ENCODE measurements at places on chromosomes 5 and 9.

- DNase-seq = no peak
Measured at GRCh38 chr5:134046801-134047686, 42.3 kb upstream of the VDAC1 start.

GRCh38 chr9:113376634-113377567, at the start of gene HDHD3:
Gene HDHD3 (minus strand): TSS chr9:113376986. CDS start chr9:113374354, 2,632 bp downstream.
- peak; percentile 65 for DNase-seq

GRCh38 chr9:13971966-13972655, 341.8 kb downstream of the NFIB start:
- no peak for DNase-seq

DNA sequence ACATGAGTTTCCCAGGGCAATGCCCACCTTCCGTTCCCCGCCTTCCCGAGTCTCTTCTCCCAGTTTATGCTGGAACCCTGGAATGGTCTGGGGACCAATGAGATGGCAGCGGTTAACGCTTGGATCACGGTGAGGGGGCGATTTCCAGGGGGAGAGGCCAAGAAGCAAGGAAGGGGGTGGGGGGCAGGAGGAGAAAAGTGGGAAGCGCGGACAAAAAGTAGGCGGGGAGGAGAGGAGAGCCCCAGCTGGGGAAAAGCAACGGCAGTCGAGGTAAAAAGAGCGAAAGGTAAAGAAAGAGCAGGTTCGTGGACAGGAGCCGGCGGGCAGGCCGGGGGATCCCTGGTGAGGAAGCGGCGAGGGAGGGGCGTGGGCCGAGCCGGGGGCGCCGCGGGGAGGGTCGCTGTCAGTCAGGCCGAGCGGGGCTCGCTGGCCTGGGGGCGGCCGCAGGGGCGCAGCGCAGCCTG, 508 bp upstream of the SNCAIP start:
- DNase-seq = no peak

DNA sequence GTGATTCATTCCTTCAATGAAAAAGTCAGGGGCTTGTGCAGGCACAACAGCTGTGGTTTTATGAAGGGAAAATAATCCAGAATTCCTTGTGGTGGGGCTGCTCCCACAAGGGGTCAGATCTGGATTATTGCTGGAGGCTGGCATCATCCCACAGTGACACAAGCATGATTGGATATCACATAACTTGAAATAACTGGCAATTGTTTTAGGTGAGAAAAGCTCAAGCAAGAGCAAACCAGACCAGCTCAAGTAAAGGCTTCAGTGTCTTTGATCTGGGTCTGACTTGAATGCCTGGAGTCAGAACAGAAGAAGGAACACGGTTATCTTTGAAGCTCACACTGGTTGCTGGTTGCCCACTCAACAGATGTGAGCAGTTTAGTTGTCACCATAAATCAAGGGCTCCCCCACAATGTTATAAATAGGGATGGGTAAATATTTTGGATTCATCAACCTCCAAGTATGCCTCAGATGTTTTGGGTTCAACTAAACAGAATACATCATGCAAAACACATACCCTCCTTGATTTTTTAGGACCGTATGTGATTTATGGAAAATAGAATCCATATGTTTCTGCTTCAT, 3.1 kb upstream of the ZNF474 start:
- no peak for DNase-seq

GRCh38 chr9:19180991-19181390, 49.5 kb upstream of the DENND4C start:
- DNase-seq = no peak

GRCh38 chr5:149429839-149430721, 51.0 kb upstream of the IL17B start:
- DNase-seq = no peak

DNA sequence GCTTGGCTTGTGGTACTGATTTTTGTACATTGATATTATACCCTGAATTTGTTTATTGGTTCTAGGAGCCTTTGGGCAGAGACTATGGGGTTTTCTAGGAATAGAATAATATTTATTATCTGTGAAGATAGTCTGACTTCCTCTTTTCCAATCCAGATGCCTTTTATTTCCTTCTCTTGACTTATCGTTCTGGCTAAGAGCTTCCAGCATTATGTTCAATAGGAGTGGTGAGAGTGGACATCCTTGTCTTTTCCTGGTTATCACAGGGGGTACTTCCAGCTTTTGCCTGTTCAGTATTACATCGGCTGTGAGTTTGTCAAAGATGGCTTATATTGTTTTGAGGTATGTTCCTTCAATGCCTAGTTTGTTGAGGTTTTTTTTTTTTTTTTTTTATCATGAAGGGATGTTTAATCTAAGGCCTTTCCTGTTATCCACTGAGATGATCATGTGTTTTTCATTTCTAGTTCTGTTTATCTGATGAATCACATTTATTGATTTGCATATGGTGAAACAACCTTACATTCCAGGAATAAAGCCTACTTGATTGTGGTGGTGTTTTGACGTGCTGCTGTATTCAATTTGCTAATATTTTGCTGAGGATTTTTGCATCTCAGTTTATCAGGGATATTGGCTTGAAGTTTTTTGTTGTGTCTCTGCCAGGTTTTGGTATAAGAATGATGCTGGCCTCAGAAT, 77.5 kb downstream of the CERT1 start:
- DNase-seq = no peak

DNA sequence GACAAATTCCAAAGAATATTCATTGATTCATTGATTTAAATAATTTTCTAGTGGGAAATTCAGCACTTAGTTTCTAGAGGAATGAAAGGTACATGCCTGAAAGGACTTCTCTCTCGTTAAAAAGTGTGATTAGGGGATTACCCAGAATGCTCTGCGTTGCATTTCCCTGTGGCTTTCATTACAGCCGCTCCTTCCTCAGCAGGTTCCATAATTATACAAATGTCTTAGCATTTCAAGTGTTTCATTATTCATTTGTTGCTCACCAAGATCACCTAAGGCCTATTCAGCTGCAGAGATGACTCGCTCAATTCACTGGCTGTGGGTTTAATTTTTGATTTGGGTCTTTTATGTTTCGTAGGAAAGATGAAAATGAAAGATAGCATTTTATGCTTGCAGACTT, 52.8 kb downstream of the SPATA31C2 start:
- DNase-seq = no peak

GRCh38 chr9:124594673-124595072, 87.5 kb upstream of the NR5A1 start:
- DNase-seq = no peak

DNA sequence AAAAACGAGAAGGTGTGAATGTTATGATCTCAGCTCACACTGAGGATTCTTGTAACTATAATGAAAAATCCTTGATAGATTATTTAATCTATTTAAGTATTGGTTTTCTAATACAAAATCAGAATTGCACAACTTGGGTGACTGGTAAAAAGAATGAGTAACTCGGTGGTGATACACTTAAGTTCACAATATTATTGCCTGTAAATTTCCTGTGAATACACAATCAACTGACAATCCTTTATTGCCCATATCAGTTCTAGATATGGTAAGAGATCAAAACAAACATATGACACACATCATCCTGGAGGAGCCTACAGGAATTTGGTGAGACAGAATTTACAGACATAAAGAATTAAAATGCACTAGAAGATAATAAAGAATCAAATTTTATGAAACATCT, 14.1 kb upstream of the LURAP1L start:
- no peak for DNase-seq

DNA sequence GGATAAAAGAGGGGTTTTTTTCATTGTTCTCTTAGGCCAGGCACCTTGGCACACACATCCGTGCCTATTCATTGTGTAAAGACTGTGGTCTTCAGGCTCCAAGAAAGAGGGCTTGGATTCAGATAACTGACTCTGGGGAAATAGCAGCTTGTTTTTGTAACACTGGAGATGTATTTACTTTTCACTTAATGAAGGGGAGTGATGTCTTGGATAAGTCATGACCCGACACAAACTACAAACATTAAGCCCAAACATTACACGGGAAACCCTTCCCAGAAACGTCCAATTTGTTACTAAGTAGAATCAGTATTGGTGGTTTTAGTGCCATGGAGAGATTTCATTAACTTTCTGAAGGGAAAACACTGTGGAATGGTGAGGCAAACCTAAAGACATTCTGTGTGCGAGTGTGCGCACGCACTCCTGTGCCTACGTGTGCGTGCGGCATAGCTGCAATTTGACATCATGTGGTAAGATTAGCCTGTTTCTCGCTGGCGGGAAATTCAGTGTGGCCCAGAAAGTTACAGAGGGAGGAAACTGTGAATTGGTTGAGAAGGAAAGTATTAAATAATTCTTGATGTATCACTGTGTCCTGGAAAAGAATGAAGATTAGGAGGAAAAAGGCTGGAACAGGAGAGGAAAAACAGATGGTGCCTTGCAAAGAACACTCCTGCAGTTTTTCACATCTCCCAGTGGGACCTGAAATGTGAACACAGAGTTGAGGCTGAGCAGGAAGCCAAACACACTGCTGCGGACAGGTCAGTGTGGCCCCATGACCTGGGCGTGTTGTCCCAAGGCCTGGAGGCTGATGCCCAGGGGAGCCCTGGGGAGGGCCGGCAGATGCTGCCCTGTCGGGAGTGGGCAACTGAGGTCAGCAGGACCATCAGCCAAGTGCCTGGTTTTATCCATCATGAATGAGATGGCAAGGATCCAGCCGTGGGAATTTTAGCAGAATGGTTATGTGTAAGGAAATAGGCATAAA, 108.5 kb downstream of the GAS1 start:
- DNase-seq = no peak

GRCh38 chr5:103919506-103919905, 356.9 kb upstream of the NUDT12 start:
- DNase-seq = no peak

DNA sequence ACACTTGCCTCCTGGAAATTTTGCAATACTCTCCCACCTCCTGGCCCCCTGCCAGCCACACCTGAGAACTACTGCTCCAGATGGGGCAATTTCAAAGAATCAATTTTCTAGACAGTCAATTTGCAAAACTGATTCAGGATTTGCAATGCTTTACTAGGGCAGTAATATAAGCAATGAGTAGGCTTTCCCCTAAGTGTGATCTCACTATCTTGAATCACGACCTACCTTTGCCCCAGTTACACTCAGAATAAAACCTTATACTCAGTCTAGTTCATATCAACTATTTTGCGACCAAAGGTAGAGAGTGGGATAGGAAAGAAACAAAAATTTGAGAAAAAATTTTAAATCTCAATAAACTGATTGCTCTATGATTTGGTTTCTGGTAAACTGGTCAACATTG, 54.4 kb downstream of the DROSHA start:
- DNase-seq = no peak

DNA sequence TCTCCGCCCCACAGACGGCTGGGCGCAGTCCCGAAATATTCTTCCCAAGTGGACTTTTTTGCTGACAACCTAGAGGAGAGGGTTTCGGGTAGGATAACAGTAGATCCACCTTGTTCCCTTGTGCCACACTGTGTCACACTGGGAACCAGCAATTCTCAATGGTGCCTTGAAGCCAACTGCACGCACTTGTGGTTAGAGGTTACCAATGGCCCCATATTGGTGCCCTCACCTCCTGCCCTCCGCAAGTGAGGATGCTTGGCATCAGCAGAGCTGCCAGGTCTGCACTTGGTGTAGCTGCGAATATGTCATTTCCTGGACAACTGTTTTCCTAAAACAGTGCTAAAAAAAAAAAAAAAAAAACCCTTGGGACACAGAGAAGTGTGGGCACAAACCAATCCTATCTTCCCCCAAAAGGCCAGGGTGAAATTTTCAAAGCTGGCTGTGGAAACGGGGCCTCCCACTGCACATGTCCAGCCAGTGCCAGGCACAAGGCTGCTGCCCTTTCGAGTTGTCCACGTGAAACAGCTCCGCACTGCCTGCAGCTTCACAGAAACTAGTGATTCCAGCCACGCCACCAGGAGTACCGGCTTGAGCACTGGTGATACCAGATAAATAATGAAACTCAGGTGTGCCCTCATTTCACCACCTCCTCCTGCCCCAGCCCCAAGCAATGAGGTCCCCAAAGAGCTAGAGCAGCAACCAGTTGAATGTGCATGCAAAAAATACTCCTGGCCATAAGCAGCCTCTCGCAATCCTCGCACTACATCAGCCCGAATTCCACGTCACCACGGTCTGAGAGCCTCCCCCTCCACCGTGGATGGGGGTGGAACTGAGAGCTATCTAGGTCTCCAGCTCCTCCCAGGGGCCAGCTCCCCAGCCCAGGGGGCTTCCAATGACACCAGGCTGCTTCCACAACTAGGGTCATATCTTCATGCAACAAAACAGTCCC, 51.2 kb downstream of the USP20 start:
- DNase-seq = no peak

GRCh38 chr5:175689147-175689991, 31.5 kb downstream of the HRH2 start:
- no peak for DNase-seq

- DNase-seq = no peak
Measured at GRCh38 chr5:97998941-97999340, 774.5 kb upstream of the RGMB start.

- DNase-seq = no peak
Measured at GRCh38 chr9:129979071-129979745, 63.8 kb downstream of the FNBP1 start.

GRCh38 chr5:79857714-79858409, 133.2 kb downstream of the MTX3 start:
- peak; percentile 44 for DNase-seq

GRCh38 chr5:106822851-106823250, 847.9 kb downstream of the EFNA5 start:
- no peak for DNase-seq

DNA sequence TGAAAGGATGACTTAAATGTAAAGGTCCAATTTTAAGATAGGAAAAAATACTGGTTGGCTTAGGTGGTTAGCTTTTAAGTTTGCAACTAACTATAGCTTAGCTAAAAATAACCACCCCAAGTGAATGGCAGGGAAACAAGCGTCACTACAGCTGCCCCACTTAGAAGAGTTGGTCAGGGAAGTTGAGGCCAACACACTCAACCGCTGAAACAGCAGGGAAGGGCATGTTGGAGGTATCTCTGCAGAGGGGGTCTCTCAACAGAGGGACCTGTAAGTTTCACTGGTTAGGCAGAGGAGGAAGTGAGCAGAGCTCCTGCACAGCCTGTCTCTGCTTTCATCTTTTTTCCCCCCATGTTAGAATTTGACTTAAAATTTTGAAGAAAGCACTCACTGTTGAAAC, 75.3 kb downstream of the LHFPL2 start:
- no peak for DNase-seq

GRCh38 chr9:73183917-73184861, 32.5 kb downstream of the ANXA1 start:
- no peak for DNase-seq

GRCh38 chr9:115264313-115264712, 146.4 kb upstream of the TNC start:
- DNase-seq = no peak

DNA sequence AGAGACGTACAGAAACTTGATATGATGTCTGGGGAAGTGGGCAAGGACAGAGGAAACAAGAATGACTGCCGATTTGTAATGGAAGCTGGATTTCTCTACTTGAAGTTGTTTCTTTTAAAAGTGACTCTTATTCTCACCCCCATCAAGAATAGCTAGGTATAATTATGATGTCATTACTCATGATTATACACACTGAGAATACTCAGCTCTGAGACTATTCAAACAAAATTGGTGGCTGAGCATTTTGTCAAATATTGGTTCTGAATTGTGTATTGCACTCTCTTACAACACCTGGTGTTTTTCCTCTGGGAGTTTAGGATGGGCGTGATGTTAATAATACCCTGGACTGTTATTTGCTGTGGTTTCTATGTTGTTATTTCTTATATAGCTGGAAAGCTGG, 46.3 kb downstream of the MAST4 start:
- no peak for DNase-seq

GRCh38 chr5:33637011-33637410, 196.2 kb downstream of the TARS1 start:
- DNase-seq = no peak

- DNase-seq = no peak
Measured at GRCh38 chr5:177494346-177495195, 2.8 kb downstream of the PDLIM7 start.

GRCh38 chr5:137024044-137024443, 475.1 kb downstream of the SPOCK1 start:
- DNase-seq = no peak
